ENCODE measurements at places on chromosomes 3 and 15.

- no peak for DNase-seq
These were observed 38.7 kb downstream of the DIPK2A start for GRCh38 chr3:144010371-144010770.

DNA sequence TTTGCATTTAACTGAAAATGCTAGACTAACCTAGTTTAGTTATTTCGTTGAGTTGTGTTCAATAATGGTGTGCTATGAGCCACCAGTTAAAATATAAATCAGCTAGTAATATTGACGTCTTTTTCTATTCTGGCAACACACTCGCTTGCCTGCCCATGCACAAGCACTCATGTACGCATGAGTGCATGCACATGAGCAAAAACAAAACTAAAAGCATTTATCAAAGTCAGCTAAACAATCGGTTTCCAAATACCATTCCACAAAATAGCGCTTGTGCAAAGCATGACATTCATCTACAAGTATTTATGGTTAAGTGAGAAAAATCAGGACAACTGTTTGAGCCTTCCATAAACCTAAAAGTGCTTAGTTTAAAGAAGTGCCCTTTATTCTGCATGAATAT lies 13.1 kb upstream of the SAMMSON start:
- DNase-seq, result no peak

- DNase-seq, result peak; percentile 7
These were observed 41.3 kb downstream of the METTL6 start for GRCh38 chr3:15385901-15386653.

DNA sequence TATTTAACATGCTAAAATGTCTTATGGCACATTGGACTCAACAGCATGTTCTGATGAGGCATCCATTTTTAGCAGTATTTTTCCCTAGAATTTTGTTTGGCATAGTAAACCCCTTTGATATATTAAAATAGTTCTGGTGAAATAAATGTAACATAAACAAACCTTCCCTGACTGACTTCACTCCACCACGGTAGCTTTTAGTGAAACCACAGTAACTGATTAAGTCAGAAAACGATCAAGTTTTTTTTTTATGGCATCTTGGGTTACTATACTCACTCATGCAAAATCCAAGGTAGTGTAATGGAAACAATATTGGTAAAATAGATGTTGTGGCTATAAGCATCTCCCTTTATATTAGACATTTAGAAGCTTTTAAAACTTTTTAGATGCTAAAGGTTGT lies 2.8 kb downstream of the SERP1 start:
- no peak for DNase-seq

- peak; percentile 69 for DNase-seq
These were observed 86.6 kb downstream of the FNDC3B start for GRCh38 chr3:172125963-172126457.

GRCh38 chr3:45414341-45414740 lies 26.0 kb downstream of the LARS2 start:
- no peak for DNase-seq

GRCh38 chr15:51401872-51402517 lies 60.5 kb downstream of the GLDN start:
- DNase-seq, result peak; percentile 44

GRCh38 chr15:90620379-90621067 lies 90.8 kb downstream of the CRTC3 start:
- no peak for DNase-seq

- no peak for DNase-seq
These were observed 1077.0 kb downstream of the ROBO2 start for GRCh38 chr3:78116874-78117273.

Measured in NCI-H69 (cell line).